ENCODE measurements at places on chromosomes 12 and 14. TPM values are rescaled to one million over a fixed set of nuclear protein-coding genes. Genes with fewer than 3 reads are reported as not detected.
A peak's percentile ranks its signal among the peaks of the same experiment; 100 is the strongest.

DNA sequence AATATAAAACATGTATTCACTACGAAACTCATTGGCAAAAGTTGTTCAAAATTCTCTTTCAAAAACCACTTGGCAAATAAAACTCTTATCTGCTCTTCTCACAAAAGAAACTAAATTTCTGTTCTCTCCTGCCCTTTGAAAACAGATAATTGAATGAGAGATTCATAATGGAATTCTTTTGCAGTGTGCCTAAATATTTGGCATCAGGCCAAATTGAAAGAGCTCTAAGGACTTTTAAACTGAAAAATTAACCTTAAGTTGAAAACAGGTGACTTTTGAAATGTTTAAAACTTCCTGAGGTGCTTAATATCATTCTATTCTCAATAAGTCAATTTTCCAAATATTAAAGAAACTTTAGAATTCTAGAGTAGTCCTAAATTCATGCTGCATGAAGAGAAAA lies 136.4 kb downstream of the FSCB start:
- no peaks in the 10 kb centered on the region for H3K27me3 ChIP-seq
- no peak overlapping the region for H3K4me3 ChIP-seq
- H3K36me3 ChIP-seq, result no peaks in the 10 kb centered on the region
- H3K4me1 ChIP-seq, result no peaks in the 10 kb centered on the region
- DNase-seq, result no peak
- no peak overlapping the region for H3K27ac ChIP-seq

- peaks cover 6% of the 10 kb centered on the region for H3K4me1 ChIP-seq
- no peaks in the 10 kb centered on the region for H3K27me3 ChIP-seq
- no peaks in the 10 kb centered on the region for H3K36me3 ChIP-seq
- DNase-seq, result no peak
- no peak overlapping the region for H3K4me3 ChIP-seq
Observed at GRCh38 chr12:42990387-42990786, 400.8 kb upstream of the PRICKLE1 start.

- H3K4me1 ChIP-seq, result no peaks in the 10 kb centered on the region
- H3K36me3 ChIP-seq, result no peaks in the 10 kb centered on the region
- no peak for DNase-seq
- H3K4me3 ChIP-seq, result no peak overlapping the region
Observed at GRCh38 chr12:46473634-46474329, 101.2 kb upstream of the SLC38A2 start.

DNA sequence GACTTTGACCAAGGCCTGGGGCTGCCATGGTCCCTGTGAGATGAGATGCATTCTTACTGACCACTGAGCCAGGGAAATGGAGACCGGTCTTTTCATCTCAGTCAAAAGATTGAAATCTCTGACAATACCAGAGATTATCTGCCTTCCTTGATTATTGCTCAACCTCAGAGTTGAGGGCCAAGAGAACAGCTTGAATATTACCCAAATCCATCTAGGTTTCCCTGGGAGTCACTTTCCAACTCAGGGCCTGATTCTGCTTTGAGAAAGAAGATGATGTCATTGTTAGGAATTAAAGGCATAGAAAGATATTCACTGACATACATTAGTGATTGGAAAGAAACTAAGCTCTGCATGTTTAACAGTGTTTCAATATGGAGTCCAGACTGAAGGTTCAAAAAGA lies 515.9 kb upstream of the TBX3 start:
- no peaks in the 10 kb centered on the region for H3K36me3 ChIP-seq
- no peak overlapping the region for H3K27ac ChIP-seq
- no peaks in the 10 kb centered on the region for H3K4me1 ChIP-seq
- H3K27me3 ChIP-seq, result peaks cover 22% of the 10 kb centered on the region
- DNase-seq, result no peak

DNA sequence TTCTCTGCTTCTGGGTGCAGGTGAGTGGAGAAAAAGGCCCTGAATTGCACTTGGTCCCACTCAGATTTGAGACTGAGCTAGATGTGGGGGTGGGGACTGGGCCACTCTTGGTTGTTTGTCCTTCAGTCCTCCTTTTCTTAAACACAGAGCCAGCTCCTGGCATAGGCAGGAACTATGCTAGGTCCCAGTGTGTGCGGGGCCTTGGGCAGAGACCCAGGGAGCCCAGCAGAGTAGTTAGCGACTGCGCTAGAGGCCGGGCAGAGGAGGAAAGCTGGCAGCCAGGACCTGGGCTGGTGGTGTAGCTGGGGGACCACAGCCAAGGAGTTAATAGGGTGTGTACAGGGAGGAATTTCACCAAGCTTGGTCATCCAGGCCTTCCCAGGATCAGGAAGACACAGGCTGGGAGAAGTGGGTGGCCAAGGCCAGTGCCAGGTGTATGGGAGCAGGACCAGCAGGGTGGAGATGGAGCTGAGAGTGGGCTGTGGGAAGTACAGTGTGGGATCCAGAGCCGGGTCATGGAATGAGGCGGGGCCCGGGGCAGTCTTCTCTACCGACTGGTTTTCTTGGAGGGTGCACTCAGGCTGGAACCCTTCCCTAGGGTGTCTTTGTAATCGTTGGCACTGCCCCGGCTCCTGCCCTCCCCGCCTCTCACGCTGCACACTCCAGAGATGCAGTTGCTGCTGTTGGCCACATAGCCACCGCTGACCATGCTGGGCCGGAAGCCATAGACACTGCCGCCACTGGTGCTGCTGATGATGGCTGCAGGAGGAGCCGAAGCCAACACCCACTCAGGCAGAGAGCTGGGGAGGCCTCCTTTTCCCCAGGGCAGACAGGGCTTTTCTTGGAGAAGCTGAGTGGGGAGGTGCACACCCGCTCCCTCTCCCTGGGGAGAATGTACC lies 8.7 kb downstream of the KRT71 start:
- no peaks in the 10 kb centered on the region for H3K4me1 ChIP-seq
- no peaks in the 10 kb centered on the region for H3K36me3 ChIP-seq
- peaks cover 3% of the 10 kb centered on the region for H3K27me3 ChIP-seq

CABP1 gene
- total RNA-seq, result 0.86 TPM

RAB2B gene
- total RNA-seq, result 56.7 TPM

DNA sequence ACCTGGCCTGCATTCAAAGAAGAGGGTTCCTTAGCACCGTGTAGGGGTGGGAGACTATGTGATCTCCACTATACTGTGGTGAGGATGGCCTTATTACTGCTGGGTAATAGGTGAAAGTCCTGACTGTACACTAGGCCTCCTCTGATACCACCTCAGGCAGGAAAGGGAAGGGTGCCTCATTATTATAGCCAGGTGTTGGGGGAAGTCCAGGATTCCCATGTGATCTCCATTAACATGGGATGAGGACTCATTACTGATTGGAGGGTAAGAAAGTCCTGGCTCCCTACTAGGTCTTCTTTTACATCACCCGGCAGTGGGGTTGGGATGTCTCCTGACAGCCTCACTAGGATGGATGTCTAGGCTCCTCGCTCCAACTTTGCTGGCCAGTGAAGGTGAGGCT lies 252.1 kb downstream of the LRIG3 start:
- no peak overlapping the region for H3K4me3 ChIP-seq
- H3K36me3 ChIP-seq, result no peaks in the 10 kb centered on the region
- no peaks in the 10 kb centered on the region for H3K27me3 ChIP-seq

ESPL1 gene
- total RNA-seq, result 50.7 TPM

DNA sequence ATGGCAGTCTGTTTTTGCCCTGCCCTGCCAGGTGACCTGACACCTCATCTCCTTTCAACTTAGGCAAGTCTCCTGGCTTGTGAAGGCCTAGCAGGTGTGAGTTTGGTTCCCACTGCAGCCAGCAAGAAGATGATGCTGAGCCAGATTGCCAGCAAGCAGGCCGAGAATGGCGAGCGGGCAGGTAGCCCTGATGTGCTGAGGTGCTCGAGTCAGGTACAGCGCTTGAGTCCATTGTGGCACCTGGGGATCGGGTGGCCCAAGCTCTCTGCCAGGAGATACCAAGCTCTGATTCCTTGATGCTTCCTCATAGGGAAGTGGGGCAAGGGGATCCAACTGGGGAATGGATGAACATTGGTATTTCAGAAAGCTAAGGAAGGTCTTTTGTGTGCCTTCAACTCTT lies 4.1 kb upstream of the CSAD start:
- no peaks in the 10 kb centered on the region for H3K27me3 ChIP-seq
- no peak for DNase-seq
- H3K4me1 ChIP-seq, result no peaks in the 10 kb centered on the region
- no peak overlapping the region for H3K4me3 ChIP-seq
- no peak overlapping the region for H3K27ac ChIP-seq

MYH6 gene
- not detected for total RNA-seq

OVCH1 gene
- total RNA-seq, result not detected

GRCh38 chr12:101713930-101714329 lies 16.5 kb downstream of the CHPT1 start:
- H3K4me1 ChIP-seq, result no peaks in the 10 kb centered on the region
- no peak overlapping the region for H3K27ac ChIP-seq
- H3K36me3 ChIP-seq, result no peaks in the 10 kb centered on the region
- DNase-seq, result no peak
- H3K4me3 ChIP-seq, result no peak overlapping the region
- H3K27me3 ChIP-seq, result no peaks in the 10 kb centered on the region

DNA sequence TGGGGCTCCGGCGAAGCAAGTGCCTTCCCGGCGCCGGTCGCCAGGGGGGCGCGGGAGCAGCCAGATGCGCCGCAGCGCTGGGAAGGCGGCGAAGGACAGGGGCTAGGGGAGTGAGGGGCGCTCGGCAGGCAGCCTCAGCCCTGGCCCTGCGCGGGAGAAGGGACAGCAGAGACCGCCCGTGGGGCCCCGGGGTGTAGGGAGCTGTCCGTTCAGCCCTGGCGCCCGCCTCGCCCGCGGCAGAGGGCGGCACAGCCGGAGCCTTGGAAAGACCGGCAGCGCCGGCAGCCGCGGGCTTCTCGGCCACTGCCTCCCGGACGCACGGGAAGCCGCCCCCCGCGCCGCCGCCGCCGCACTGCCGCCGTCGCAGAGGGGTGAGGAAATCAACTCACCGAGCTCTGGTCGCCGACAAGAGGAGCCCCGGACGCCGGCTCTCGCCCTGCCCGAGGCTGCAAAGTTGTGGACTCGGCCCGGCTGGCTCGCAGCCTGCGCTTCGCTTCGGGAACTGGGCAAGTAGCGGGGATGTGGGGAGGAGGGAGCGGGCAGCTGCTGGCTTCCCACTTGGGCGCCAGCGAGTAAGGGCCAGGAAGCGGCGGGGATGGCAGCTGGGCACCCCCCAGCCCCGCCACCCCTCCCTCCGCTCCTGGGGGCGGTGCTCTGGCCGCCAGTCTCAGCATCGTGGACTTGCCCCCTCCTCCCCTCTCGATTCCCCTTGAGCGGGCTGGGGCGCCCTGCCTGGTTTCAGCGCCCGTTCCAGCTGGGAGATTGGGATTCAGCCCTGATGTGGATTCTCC lies at the start of gene ZDHHC22:
TSS of gene ZDHHC22 (minus strand) at position 578 of the 791 bp plus-strand sequence. CDS start 2,053 bp downstream, outside the sequence.
- DNase-seq, result peak; percentile 93
- H3K36me3 ChIP-seq, result no peaks in the 10 kb centered on the region
- H3K27ac ChIP-seq, result no peak within 1 kb of the TSS
- peak within 1 kb of the TSS; percentile 78 for H3K4me3 ChIP-seq

GRCh38 chr14:94775091-94775870 lies 5.4 kb upstream of the GSC start:
- H3K4me1 ChIP-seq, result peaks cover 7% of the 10 kb centered on the region
- peak; percentile 94 for DNase-seq
- no peak overlapping the region for H3K27ac ChIP-seq
- H3K4me3 ChIP-seq, result peak overlapping the region; percentile 93

RPS6KA5 gene
- 3.3 TPM for total RNA-seq

GRCh38 chr12:132941336-132941954 lies 14.7 kb downstream of the ZNF605 start:
- no peaks in the 10 kb centered on the region for H3K4me1 ChIP-seq
- no peak overlapping the region for H3K4me3 ChIP-seq
- H3K36me3 ChIP-seq, result peaks cover 52% of the 10 kb centered on the region
- no peaks in the 10 kb centered on the region for H3K27me3 ChIP-seq
- DNase-seq, result no peak
- no peak overlapping the region for H3K27ac ChIP-seq

GRCh38 chr12:6167327-6168280 lies 32.6 kb upstream of the CD9 start:
- no peaks in the 10 kb centered on the region for H3K36me3 ChIP-seq
- no peak overlapping the region for H3K4me3 ChIP-seq
- DNase-seq, result no peak
- H3K4me1 ChIP-seq, result no peaks in the 10 kb centered on the region
- no peaks in the 10 kb centered on the region for H3K27me3 ChIP-seq

- H3K4me3 ChIP-seq, result no peak overlapping the region
- no peak for DNase-seq
- H3K27me3 ChIP-seq, result peaks cover 33% of the 10 kb centered on the region
- H3K36me3 ChIP-seq, result no peaks in the 10 kb centered on the region
Observed at GRCh38 chr12:103736572-103736971, 104.5 kb downstream of the NT5DC3 start.

DNA sequence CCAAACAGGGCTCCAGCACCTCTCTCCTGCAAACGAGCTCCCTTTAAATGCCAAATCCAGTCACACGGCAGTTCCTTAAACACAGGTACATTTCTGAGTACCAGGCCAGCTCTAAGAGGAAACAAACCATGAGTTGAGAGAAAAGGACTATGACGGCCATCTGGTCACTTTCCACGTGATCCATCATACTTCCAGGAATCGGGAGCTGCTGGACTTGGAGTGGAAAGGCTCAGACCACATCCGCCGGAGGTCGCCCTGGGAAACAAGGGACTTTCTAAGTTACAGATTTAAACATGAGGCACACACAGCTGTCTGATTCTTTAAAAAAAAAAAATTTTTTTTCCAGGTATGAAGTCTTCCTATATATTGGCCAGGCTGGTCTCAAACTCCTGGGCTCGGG lies 39.2 kb downstream of the ACADS start:
- H3K36me3 ChIP-seq, result peaks cover 68% of the 10 kb centered on the region
- no peak overlapping the region for H3K27ac ChIP-seq
- H3K4me1 ChIP-seq, result no peaks in the 10 kb centered on the region
- peak; percentile 22 for DNase-seq
- no peak overlapping the region for H3K4me3 ChIP-seq

- DNase-seq, result no peak
- no peak overlapping the region for H3K4me3 ChIP-seq
- H3K36me3 ChIP-seq, result no peaks in the 10 kb centered on the region
- no peaks in the 10 kb centered on the region for H3K27me3 ChIP-seq
- no peak overlapping the region for H3K27ac ChIP-seq
Observed at GRCh38 chr12:95557625-95558024, 6.3 kb upstream of the USP44 start.

TAS2R9 gene
- not detected for total RNA-seq

- H3K4me1 ChIP-seq, result no peaks in the 10 kb centered on the region
- H3K27me3 ChIP-seq, result no peaks in the 10 kb centered on the region
- no peaks in the 10 kb centered on the region for H3K36me3 ChIP-seq
- H3K27ac ChIP-seq, result no peak overlapping the region
Observed at GRCh38 chr12:114935658-114936057, 251.7 kb upstream of the TBX3 start.

PRKD1 gene
- total RNA-seq, result 9.9 TPM

DNA sequence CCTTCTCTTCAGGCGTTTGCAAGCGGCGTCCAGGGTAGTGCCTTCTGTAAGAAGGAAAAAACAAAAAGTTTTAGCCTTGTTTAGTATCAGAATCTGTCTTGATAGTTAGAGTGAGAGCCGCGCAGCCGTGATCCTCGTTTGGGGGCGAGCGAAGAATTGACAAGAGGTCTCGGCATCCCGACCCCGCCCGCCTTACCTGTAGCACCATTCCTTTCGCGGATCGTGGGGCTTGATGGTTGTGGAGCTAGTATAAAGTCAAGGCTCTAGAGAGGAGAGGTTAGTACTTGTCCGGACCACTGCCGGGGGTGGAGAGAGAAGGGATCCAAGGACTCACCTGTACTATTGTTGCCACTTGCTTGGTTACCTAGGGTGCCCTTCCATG lies 494 bp downstream of the TMTC3 start:
- no peaks in the 10 kb centered on the region for H3K27me3 ChIP-seq
- H3K4me1 ChIP-seq, result no peaks in the 10 kb centered on the region
- H3K4me3 ChIP-seq, result peak overlapping the region; percentile 90

- no peak for DNase-seq
- H3K4me1 ChIP-seq, result no peaks in the 10 kb centered on the region
- no peaks in the 10 kb centered on the region for H3K27me3 ChIP-seq
- no peak overlapping the region for H3K4me3 ChIP-seq
Observed at GRCh38 chr14:94284221-94284620, 8.8 kb downstream of the SERPINA10 start.

RAB15 gene
- total RNA-seq, result 77.2 TPM
